Stimulated activated CD4-positive, alpha-beta T cell treated with anti-CD3 and anti-CD28 coated beads, Interleukin-15, amount 100 ng/mL, for 24 hours (primary cell): ENCODE measurements at places on chromosomes 3 and 15.

GRCh38 chr3:148366743-148367410 lies 330.8 kb upstream of the AGTR1 start:
- DNase-seq: no peak

DNA sequence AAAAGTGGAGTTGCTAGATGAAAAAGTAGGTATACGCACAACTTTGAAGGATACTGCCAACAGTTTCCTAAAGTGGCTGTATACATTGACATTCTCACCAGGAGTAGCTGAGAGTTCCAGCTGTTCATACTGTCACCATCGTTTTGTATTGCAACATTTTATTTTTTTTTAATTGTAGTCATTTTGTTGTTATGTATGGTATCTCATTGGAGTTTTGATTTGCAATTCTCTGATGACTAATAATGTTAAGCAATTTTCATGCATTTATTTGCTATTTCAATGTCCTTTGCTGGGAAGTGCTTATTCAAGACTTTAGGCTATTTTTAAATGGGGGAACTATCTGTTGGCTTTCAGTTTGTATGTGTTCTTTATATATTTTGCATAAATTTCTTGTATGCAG lies 185.1 kb upstream of the TGFBR2 start:
- DNase-seq: no peak

DNA sequence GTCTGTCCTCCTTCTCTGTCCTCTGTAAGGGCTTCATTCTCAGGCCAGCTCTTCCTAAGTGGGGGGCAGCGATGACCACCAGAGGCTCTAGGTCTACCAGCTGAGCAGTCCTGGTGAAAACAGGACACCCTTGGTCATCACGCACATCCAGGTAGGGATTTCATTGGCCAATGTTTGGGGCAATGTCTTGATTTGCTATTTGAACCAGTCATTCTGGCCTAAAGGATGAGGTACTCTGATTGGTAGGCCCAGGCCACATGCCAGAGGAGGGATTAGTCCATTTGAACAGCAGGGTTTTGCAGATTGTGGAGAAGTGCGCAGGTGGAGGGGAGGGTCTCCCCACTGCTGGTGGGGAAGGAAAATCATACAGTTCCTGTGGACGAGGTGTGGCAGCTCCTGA lies 57.3 kb downstream of the PLXNA1 start:
- no peak for DNase-seq

DNA sequence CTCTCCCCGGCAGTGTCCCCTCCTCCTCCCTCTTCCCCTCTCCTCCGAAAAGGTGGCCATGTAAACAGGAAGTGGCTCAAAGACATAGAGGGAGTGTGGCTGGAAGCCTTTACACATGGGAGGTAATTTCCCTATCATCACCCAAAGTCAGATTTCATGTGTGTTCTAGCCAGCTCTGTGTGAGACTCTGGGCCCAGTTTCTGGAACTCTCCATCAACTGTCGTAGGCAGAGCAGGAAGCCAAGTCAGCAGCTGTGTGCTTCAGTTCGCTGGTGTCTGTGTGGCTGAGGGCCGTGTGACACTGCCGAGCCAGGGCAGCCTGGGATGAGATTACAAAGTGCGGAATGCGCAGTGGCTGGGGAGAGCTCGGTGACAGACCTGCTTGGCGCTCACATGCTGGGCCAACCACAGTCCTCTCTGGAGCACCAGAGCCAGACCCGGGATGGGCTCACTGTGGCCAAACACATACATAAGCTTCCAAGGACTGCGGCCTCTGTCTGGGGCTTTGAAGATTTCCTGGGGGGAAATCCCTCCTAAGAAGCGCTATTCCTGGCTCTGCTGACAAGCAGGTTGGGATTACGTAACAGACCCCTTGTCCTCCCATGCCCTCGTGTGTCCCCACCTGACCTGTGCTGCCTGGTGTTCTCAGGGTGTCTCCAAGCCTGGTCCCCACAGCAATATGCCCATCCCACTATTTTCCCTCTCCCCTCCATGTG lies 50.7 kb downstream of the UMPS start:
- DNase-seq: no peak

GRCh38 chr15:41971895-41972252 lies 483 bp downstream of the EHD4 start:
- no peak for DNase-seq

- no peak for DNase-seq
Measured at GRCh38 chr15:74891469-74891868, 1.6 kb downstream of the MPI start.

DNA sequence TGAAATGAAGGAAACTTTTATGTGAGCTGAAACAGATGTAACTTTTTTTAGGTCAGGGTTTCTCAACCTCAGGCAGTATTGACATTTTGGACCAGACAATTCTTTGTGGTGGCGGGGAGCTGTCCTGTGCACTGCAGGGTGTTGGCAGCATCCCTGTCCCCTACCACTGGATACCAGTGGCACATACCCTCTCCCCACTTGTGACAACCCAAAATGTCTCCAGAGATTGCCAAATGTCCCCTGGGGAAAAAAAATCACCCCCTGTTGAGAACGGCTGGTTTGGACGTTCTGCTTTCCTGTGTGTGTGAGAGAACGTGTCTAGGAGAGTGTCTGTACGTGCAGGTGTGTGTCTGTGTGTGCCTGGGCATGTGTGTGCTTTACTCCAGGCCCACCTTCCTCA lies 30.7 kb upstream of the GRIP2 start:
- no peak for DNase-seq

GRCh38 chr3:195173657-195174056 lies 97.3 kb downstream of the XXYLT1 start:
- DNase-seq: no peak

DNA sequence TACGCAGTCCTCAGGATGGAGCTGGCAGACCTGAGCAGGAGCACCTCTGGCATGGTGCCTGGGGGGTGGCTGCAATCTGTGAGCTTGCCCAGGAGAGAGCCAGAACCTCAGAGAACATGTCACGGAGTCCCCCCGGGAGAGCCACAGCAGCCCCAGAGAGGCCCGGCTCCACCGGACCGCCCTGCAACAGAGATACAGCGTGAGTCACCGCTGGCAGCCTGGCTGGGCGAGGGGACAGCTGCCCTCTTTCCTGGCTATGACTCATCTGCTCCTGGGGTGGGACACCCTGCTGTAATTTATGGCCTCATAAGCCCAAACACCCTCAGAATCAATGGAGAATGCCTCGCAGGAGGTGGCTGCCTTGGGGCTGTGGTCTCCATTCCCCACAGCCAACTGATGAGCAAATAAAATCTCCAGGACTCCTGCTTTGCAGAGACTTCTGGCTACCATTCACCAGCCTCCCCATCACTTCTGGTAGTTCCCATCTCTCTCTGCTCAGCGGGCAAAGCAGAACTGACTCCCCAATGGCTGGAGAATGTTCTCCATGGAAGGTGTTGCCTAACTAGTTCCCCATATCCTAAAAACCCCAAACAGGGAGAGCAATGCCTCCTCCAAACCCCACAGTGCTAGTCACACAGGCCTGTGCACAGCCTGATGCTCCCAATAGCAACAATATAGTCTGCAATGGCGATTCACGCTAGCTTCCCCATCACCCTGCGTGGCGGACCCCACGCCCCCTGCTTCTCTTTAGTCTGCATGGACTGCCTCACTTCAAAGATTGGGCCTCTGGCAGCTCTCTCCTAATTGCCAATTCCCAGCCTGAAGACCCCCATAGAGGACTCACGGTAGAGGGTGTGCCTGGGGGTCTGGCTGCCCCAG lies 21.6 kb downstream of the ACSBG1 start:
- no peak for DNase-seq

DNA sequence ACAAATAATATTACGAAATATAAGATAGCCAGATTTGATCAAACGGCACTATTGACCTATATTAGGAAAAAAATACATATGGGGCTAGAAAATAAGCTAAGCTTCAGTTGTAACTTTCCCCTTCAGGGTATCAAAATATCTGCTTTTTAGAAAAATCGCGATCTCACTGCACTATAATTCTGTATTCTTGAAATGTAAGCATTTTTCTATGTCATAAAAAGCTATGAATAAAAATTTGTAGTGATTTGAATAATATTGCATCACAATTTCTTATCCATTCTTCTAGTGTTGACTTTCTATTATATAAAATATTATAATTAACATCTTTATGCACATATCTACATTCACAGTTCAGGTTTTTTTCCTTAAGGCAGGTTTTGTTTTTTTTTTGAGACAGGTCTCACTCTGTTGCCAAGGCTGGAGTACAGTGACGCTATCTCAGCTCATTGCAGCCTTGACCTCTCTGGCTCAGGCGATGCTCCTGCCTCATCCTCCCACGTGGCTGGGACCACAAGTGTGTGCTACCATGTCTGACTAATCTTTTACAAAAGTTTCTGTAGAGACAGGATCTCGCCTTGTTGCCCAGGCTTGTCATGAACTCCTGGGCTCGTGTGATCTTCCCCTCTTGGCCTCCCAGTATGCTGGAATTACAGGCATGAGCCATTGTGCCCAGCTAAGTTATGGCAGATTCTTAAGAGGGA lies 21.6 kb downstream of the EMC4 start:
- no peak for DNase-seq

GRCh38 chr3:23553353-23553752 lies 252.4 kb upstream of the UBE2E1 start:
- DNase-seq: no peak

DNA sequence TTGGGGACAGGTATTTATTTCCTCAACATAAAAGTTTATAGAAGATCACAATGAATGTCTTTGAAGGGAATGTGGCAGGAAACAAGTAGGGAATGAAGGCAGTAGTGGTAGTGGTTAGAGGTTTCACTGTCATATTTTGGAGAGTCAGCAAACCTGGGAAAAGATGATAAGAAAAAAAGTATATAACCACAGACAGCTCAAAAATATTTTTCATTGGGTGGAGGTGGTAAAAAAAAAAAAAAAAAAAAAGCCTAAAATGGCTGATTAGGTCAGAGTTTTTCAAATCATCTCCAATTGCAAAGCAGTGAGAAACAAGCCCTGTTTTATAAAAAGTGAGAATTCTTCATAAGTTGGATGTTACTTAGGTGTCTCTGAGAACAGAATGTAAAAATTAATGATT lies 400.0 kb downstream of the LSAMP start:
- DNase-seq: no peak

DNA sequence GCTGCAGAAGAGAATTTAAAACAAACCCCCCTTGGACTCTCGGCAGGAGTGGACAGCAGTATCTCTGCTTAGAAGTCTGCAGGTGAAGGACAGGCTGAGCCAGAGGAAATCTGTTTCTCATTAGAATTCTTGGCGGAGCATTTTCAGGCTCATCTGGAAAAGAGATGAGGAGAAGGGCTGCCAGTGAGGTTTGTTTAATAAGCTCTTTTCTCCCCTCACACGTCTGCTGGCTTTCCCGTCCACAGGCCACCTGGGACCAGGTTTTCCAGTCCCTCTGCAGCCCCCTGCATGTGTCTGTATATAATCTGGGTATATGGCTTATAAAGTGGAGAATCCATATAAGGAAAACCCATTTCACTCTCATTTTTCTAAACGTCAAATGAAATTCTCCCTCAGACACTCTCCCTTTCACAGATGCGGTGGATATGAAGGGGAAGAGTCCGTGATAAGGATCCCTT lies 155.4 kb upstream of the TPM1 start:
- DNase-seq: no peak

GRCh38 chr3:30702038-30702827 lies 95.8 kb downstream of the TGFBR2 start:
- DNase-seq: no peak

DNA sequence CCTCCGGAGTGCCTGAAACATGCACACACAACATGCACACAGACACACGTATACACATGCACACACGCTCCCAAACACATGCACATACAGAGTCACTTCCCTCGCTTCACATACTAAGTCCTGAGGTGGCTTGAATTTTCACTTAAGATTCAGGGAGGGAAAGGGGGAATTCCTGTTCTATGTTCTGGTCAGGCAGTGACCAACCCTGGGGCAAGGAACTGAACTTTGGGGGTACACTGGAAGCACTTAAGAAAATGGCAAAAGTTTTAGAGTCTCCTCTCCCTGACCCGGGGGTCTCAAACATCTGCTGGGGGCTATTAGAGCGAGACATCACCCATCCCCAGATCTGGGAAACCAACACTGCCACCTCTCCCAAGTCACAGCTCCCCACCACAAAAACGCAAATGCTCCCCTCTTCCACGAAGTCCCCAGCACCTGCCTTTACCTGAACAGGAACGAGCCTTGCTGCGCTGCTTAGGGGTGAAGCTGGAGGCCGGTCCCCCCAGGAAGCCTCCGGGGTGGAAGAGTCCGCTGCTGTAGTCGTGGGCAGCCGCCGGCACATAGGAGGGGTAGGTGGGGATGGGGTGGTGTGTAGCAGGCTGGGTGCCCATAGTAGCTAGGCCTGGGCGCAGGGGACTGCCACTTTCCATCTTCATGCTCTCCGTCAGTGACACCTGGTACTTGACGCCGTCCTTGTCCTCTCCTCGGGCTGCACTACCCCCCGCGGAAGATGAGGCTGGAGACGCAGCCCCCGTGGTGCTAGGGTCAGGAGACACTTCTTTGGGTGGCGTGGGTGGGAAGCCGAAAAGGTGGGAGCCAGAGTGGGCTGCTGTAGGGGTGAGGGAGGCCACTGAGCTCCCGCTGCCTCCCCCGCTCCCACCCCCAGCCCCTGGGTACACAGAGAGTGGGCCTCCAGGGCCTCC lies 7.5 kb downstream of the GATA2 start:
- DNase-seq: no peak

DNA sequence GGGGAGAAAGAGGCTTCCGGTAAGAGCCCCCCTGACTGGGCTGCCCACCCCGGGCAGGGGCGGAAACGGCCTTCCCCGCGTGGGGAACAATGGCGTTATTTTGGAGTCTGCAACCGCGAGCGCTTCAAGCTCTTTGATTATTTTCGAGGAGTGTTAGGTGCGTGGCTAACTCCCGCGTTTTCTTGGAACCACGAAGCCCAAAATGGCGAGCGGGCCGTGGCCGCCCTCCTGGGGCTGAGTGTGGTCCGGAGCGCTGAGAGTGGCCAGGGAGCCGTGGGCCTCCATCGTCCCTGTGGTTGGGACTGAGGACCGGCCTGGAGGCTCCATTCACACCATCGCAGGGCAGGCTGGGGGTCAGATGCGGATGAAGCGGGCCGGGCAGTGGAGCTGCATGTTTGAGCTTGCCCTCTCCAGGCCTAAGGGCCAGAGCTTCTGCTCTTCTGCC lies 44.6 kb upstream of the POLG start:
- DNase-seq: no peak

DNA sequence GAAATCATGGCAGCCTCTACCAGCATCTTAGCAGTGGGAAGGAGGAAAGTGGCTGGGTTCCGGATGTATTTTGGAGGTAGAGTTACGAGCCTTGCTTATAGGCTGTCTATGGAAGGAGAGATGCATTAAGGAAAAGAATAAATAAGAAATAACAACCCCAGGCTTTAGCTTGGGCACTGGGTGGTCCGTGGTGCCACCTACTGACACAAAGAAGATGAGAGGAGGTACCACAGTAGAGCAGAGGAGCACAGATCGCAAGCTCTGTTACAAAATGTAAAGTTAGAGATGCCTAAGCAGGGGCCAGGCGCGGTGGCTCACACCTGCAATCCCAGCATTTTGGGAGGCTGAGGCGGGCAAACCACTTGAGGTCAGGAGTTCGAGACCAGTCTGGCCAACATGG lies 74.8 kb downstream of the TMEM39A start:
- no peak for DNase-seq

- no peak for DNase-seq
Measured at GRCh38 chr15:83243634-83244033, 36.0 kb upstream of the HDGFL3 start.

DNA sequence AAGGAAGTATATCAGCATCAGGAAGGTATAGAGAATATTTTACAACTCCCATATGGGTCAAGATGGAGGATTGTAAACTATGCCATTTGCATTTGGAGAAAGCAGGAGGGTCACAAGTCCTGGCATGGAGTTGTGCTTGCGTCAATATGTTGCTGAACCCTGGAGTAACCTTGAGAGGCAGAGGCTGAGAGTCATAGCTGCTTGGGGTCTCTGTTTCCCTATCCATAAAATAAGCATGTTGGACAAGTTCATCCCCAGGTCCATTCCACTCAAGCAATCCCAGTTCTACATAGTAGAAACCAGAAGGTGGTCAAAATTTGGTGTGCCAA lies 273.6 kb downstream of the MECOM start:
- DNase-seq: no peak
